ENCODE measurements at places on chromosomes 12 and 14.

DNA sequence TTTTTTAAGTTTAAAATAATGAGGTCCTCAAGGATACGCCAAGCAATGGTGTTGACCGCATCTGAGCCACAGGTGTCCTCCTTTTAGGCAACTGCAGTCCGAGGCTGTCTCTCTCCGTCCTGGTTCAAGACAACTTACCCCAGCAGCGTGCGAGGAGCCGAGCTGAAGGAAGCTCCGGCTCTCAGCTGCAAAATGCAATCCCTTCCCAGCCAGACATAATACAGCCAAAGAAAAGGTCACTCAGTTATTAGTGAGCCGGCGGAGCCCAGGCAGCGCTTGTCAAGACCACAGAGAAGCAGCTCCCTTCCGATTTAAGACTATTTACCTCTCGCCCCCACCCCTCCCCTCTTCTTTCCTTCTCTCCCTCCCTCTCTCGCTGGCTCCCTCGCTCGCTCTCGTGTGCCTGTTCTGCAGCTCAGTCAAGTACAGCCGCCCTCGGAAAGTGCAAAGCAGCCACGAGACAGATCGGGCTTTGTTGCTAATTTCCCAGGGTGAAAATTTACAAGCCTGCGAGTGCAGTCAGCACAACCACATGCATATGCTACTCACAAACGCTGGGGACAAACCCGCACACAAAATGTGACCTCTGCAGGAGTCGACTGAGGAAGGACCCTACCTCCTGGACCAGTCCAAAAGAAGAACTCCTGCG lies 363 bp upstream of the LMO3 start:
- DNase-seq = no peak

- no peak for DNase-seq
These were observed 212.6 kb downstream of the PTPRO start for GRCh38 chr12:15534874-15535273.

DNA sequence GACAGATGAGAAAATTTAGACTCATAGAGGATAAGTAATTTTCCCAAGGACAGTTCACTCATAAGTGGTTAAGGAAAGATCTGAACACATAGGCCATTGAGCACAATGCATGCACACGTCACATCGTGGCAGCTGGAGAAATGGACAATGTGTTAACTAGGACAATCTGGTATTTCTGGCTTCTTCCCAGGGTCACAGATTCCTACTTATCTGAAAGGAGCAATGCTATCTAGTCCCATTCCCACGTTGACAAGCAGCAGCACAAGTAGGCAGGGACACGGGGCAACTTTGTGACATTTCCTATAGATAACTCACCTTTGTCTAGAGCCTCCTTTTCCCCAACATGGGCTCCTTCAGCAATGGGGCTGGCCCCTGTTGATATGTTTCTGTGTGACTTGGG lies 6.7 kb upstream of the CMAS start:
- DNase-seq = no peak

DNA sequence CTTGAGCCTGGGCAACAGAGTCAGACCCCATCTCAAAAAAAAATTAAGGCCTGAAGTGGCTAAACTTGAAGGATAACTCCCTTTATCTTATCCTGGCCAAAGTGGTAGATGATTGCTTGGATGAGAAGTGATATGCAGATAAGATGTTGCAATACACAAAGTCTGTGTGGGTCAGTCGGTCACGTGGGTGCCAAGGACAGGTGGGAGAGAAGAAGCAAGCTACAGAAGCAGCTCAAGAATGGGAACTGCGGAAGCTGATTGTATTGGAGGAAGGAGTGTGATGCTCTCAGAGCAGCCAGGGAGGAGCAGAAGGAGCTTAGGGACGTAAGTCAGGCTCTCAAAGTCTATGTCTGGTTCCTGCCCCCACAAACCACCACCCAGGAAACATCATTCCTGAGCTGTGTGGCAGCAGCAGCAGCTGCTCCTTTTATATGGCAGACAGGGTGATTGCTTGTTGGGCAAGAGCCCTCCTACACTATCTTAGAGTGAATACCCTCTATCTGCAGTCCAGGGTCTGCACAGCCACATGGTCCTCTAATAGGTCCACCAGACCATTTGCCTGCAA lies 54.5 kb downstream of the ATP2A2 start:
- DNase-seq = no peak

- no peak for DNase-seq
These were observed 30.7 kb downstream of the FBRSL1 start for GRCh38 chr12:132520421-132521199.

- DNase-seq = peak; percentile 21
These were observed 52.4 kb upstream of the EIF5 start for GRCh38 chr14:103281496-103282231.

DNA sequence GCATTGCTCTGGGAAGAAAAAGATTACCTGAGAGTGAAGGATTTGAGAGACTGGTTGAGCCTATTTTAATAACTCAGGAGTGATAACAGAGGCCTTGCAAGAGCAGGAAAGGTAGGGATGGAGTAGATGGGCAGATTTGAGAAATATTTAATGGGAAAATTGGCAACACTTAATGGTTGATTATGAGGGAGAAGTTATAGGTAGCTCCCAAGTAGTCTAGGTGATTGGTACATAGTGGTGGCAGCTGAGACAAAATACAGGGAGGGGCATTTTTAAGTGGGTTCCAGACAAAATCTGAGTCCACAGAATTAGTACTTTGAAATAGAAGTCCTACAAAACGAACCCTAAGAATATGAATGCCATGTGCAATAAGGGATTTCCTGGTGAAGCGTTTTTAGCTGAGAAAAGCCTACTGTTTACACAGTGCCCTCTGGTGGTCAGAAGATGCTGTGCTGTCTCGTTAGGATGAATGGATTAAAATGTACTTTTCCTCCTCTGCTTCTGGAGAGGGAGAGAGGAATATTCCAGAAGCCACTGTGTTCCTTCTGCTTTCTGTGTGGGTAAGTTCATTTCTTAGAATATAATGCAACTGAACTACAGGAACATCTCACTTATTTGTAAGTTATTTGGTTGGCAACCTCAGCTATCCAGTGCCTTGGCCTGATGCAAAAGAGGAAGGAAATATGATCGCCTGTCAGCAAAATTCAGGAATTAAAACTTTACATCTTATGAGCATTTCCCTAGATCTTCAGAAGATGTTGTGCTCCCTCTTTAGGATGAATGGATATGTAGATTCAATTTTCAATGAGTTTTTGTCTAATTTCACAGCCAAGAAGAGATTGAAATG lies 6.5 kb downstream of the ZBTB1 start:
- peak; percentile 81 for DNase-seq

- no peak for DNase-seq
These were observed 110.0 kb downstream of the ESR2 start for GRCh38 chr14:64184103-64184729.

- peak; percentile 49 for DNase-seq
These were observed 7.0 kb downstream of the FOXA1 start for GRCh38 chr14:37587881-37588666.

- DNase-seq = peak; percentile 98
These were observed at the start of gene TROAP for GRCh38 chr12:49322708-49323523. TROAP (plus strand) TSS chr12:49323255; CDS start chr12:49323609, 354 bp downstream.

DNA sequence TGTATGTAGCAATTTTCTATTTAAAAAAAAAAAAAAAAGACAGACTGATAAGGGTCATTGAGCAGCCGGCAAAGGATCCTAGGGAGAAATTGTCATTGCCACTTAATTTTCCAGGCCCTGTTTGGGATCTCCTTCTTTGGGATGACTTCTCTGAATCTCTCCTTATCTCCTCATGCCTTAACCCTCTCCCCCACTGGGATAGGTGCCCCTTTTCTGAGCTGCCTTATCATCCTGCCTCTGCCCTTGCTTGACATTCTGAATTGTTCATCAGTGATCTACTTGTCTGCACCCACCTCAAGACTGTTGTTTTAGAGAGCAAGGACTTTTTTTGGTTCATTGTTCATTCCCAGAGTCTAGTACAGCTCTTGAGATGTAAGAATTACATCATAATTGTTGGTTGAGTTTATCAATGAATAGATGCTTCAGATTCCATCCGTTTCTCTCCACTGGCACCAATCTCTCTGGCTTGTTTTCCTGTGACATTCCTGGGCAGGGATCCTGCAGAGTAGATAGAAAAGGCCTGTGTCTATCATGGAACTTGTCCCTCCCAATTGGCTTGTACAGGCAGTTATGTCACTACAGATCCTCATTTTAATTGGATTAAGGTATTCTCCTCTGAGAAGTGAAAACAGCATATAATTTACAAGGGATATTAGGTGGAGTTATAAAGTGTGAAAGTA lies 42.6 kb downstream of the SOCS2 start:
- DNase-seq = no peak

DNA sequence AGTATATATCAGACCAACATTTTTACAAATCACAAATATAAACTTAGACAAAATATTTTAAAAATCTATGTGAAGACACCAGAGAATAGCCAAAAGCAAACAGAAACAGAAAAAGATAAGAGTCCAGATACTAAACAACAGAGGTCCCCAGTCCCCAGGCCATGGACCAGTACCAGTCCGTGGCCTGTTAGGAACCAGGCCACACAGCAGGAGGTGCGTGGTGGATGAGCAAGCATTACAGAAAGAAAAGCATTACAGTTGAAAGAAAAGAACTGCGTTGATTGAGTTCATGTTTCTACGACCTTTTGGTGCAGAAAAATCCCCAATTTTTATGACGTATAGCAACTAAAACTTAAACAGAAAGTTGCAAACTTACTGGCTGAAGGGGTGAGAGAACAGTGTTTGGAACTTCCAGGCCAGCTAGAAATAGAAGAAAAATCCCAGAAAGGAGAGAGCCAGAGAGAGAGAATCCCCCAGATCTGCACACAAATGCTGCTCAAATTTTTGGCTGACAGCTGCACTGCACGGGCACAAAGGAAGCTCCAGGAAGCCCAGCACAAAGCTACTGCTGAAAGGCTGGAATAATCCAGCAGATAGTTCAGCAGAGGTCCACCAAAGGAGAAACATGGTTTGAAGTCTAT lies 159.6 kb upstream of the C14orf180 start:
- DNase-seq = no peak

DNA sequence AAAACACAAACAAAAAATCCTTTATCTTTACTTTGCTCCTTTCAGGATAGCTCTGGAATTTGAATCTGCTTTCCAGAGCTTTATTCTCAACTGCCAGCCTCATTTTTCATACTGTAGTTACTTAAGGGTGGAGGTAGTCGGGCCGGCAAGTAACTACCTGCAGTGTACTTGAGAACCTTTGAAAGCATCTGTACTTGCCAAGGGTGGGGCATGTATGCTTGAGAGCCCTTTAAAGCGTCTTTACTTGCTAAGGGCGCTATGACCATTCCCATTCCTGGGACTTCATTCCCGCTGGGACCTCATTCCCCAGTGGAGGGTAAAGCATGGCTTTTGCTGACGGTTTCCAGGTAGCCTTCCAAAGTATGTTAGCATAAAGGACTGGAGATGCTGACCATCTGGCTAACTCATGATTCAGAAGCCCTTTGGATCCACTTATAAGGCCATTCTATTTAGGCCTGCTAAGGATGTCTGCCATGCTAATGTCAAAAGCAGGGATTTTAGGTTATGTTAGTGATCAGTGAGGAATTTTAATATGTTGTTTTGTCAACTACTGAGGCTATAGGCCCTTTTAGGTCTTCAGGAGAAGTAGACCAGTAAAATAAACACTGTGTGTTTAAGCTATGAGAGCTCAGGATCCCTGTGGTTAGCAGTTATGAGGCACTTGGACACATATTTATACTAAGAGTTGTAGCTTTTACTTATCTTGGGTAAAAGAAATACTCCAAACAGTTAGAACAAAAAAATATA lies 74.9 kb downstream of the CRADD start:
- no peak for DNase-seq

GRCh38 chr12:104354167-104354867 lies 50.8 kb downstream of the EID3 start:
- DNase-seq = no peak

DNA sequence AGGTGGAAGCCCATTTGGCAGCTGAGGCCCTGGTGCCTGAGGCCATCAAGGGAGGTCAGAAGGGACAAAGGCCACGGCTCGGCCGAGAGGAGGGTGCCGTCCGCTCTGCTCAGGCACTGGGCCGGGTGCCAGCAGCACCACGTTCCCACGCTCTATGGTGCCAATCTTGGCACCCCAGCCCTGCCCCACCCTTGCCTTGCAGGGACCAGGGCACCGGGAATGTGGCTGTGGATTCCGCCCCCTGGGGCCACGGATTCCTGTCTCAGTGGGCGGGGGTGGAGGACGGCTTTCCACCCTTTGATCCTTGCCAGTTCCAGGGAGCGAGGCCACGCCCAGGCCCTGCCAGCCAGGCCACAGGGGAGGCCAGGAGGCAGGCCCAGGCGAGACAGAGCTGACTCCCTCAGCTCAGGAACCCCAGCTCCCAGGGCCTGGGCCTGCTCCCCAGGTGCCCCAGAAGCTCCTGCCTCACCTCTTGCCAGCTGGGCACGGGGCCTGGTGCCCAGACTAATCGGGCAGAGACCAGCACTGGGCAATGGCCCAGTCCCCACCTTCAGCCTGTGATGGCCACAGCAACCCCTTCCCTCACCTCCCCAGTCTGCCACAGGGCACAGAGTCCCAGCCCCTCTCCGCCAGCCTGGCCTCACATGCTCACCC lies 26.4 kb upstream of the GPR132 start:
- DNase-seq = no peak

- DNase-seq = peak; percentile 76
These were observed 556 bp downstream of the TIMM9 start for GRCh38 chr14:58426670-58427280.

GRCh38 chr14:91267965-91268437 lies 23.5 kb upstream of the GPR68 start:
- no peak for DNase-seq

DNA sequence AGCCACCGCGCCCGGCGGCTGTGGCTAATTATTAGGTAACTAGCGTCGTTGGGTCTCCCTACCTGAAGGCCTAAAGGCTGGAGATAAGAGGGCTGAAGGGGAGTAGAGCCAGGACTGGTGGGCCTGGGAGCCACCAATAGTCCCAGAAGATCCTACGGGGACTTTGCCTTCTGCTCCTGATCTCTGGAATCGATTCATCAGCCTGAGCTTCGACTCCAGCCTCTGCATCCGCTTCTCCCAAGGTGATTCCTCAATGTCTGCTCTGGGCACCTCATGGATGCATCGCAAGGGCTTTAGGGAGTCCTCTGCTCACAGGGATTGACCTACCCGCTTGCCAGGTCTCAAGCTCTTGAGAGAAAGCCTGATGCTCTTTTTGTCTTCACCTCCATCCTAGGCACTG lies 14.7 kb upstream of the KDM2B start:
- no peak for DNase-seq

- DNase-seq = no peak
These were observed 34.9 kb upstream of the ZNF740 start for GRCh38 chr12:53145383-53146260.

- DNase-seq = no peak
These were observed 7.9 kb downstream of the CCDC85C start for GRCh38 chr14:99596071-99596627.

GRCh38 chr14:82500222-82500621 lies 966.6 kb upstream of the SEL1L start:
- no peak for DNase-seq

- peak; percentile 90 for DNase-seq
These were observed 16.4 kb downstream of the FOS start for GRCh38 chr14:75295061-75295461.
